Cardiac ventricle fibroblast (primary cell): ENCODE measurements at places on chromosomes 7 and 10. TPM values are rescaled to one million over a fixed set of nuclear protein-coding genes. Genes with fewer than 3 reads are reported as not detected.

Gene ADAMTS14
- 0.50 and 0.83 TPM in 2 replicates for total RNA-seq

Gene PNLIPRP3
- not detected in 2 replicates for total RNA-seq

Gene SFMBT2
- 1.2 and 2.9 TPM in 2 replicates for total RNA-seq

Gene HOXA1
- not detected in 2 replicates for total RNA-seq

Gene PGAM2
- total RNA-seq = not detected in 2 replicates

Gene WNT8B
- total RNA-seq = not detected in 2 replicates

Gene FAM237B
- not detected in 2 replicates for total RNA-seq

Gene TRIM73
- total RNA-seq = 0.12 and 0.59 TPM in 2 replicates

Gene RAPGEF5
- total RNA-seq = 1.9 and 6.4 TPM in 2 replicates

Gene MICALL2
- 18.1 and 19.1 TPM in 2 replicates for total RNA-seq

Gene PNLIPRP1
- total RNA-seq = not detected in 2 replicates

Gene NME8
- not detected in 2 replicates for total RNA-seq

Gene MYO1G
- not detected in 2 replicates for total RNA-seq

Gene MMD2
- not detected in 2 replicates for total RNA-seq

Gene EXOC4
- total RNA-seq = 37.7 and 40.6 TPM in 2 replicates

Gene GNA12
- 49.1 and 53.3 TPM in 2 replicates for total RNA-seq

Gene PDK4
- 103 and 128 TPM in 2 replicates for total RNA-seq

Gene POM121C
- 13.0 and 18.8 TPM in 2 replicates for total RNA-seq

Gene SAP25
- not detected in 2 replicates for total RNA-seq

Gene RGR
- not detected in 2 replicates for total RNA-seq

Gene HABP2
- not detected in 2 replicates for total RNA-seq

Gene GNGT1
- not detected in 2 replicates for total RNA-seq

Gene C10orf105
- 0.06 TPM in 1 of 2 replicates, not detected in the other for total RNA-seq

Gene LRRC4
- total RNA-seq = not detected in 2 replicates

Gene PSMG3
- total RNA-seq = 40.9 and 41.4 TPM in 2 replicates

Gene GIMAP7
- total RNA-seq = 0.31 and 0.49 TPM in 2 replicates

Gene EPC1
- total RNA-seq = 15.9 and 16.4 TPM in 2 replicates

Gene ZNF425
- total RNA-seq = 2.4 and 3.5 TPM in 2 replicates

Gene GCC1
- total RNA-seq = 14.2 and 17.0 TPM in 2 replicates

Gene H2BK1
- total RNA-seq = not detected in 2 replicates

Gene ZNF33B
- 4.2 and 13.2 TPM in 2 replicates for total RNA-seq

Gene SPDYE2B
- not detected in 2 replicates for total RNA-seq

Gene CDC14C
- not detected in 2 replicates for total RNA-seq

Gene CTTNBP2
- 0.15 and 0.37 TPM in 2 replicates for total RNA-seq

Gene TWIST1
- 20.8 and 31.5 TPM in 2 replicates for total RNA-seq

Gene FXYD4
- not detected in 2 replicates for total RNA-seq

Gene SDK1
- 0.44 and 0.62 TPM in 2 replicates for total RNA-seq

Gene ASB10
- total RNA-seq = not detected in 2 replicates

Gene HTR5A
- total RNA-seq = not detected in 2 replicates
